ENCODE measurements at places on chromosomes 5 and 9.

DNA sequence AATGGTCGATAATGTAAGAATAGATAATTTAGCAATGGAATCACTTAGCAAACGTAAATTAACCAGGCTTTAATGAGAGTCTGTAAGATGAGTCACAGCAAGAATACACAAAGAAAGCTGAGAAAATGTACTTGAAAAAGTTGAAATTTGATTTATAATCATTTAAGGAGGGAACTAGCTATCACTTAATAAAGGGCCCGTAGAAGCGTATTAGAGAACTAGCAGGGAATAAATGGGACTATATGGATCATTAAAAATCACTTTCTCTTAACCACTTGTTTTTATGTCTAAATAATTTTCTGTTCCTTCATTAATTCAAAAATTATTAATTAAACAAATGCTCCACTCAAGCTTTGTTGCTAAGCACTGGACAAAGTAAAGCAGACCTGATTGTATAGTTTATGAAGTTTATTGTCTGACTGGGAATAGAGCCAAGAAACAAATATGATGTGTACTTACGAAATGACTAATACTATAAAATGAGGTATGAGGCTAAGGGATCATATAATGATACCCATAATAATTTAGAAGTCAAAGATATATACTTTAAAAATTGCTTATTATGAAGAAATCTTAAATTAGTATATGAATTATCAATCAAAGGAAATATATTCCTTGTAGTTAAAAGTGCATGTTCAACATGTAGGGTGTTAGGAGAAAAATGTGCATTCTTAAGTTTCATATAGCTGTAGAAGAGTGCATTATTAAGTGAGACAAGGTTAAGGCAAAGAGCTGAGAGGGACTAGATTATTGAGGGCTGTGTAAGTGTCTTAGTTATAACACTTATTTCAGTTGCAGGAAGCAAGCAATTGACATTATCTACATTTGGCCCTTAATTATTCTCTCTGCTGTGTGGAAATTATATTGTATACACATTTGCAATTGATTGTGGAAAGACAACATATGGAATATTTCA lies 196.8 kb downstream of the PRDM9 start:
- DNase-seq: no peak

GRCh38 chr9:37406603-37407401 lies 15.7 kb upstream of the GRHPR start:
- no peak for DNase-seq

- no peak for DNase-seq
These were observed 16.6 kb upstream of the CAVIN4 start for GRCh38 chr9:100561256-100561655.

- DNase-seq: no peak
These were observed 79.5 kb upstream of the ZNF608 start for GRCh38 chr5:124825983-124826337.

DNA sequence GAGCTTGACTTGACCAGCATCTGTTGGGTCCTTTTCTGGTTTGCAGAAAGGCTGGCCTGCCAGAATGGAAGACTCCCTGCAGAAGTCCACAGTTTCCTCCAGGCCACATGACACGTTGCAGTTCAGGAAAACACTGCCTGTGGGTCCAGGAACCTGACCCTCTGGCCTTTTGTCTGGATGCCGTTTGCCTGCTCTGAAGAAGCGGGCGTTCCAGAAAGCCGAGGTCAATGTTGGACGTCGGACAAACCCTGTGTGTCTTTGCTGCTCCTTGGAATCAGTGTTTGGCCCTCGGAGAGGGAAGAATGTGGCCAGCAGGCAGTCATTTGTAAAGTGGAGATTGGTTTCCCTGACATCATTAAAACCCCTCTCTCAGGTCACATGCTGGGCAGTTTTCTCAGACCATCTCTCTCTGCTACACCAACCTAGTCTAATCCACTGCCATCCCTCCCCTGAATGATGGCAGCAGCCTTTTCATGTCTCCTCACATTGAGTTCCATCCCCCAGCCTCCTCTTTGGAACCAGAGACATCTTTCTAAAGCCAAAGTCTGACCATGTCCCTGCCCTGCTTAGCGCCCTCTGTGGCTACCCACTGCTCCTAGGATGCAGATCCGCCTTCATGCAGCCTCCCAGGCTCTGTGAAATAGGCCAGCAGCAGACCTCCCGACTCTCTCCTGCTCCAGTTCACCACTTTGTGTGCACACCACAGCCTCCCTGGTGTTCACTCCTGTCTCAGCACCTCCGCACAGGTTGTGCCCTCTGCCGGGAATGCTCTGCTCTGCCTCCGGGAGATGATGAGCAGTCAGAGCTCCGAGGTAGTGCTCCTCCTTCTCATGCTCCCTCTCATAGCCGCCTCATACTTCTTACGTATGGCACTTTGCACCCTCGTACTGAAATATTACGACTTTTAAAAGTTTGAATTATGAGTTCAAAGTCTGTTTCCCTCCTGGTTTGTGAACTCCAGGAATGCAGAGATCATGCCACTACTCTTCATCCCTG lies 75.6 kb downstream of the RALGPS1 start:
- no peak for DNase-seq

DNA sequence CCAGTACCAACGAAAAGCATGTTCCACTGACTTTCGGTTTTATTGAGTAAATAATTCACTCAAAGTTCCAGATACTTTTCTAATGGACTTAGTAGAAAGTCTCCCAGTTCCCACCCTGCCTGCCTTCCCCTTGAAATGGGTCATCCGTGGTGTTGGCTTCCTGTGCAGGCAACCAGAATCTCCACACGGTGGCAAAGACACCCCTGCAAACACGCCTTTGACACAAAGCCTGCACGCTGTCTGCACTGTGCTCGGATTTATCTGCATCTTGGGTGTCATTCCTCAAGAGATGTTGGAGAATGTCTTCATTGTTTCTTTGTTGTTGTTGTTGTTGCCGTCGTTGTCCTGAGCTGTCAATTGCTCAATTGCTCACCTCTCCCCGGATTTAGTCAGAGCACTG lies 150.0 kb upstream of the IRX2 start:
- no peak for DNase-seq

GRCh38 chr9:114156657-114157421 lies 1.5 kb downstream of the COL27A1 start:
- DNase-seq: no peak

DNA sequence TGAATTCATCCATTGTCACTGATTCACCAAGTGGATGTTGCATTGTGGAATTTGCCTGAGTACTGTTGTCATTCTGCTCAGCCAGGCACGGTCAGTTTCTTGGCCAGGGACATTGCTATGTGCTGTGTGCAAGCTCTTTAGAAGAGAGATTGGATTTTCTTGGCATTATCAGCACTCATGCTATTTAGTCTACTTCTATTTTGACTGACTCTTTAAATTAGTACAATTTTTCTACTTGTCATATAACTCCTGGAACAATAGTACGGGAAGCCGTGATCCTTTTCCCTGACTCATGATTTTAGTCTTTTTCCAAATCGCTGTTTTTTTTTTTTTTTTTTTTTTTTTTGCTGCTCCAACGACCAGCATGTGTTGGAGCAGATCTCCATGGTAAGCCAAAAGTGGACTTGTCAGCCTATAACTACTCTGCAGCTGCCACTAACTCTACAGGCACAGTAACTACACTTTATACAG lies 129.7 kb downstream of the CDC42SE2 start:
- DNase-seq: peak; percentile 69

GRCh38 chr9:108688676-108689075 lies 167.1 kb downstream of the ACTL7B start:
- DNase-seq: no peak

- no peak for DNase-seq
These were observed 60.8 kb downstream of the PFDN1 start for GRCh38 chr5:140242099-140242498.

GRCh38 chr9:86072394-86072877 lies 26.9 kb downstream of the GOLM1 start:
- DNase-seq: no peak

DNA sequence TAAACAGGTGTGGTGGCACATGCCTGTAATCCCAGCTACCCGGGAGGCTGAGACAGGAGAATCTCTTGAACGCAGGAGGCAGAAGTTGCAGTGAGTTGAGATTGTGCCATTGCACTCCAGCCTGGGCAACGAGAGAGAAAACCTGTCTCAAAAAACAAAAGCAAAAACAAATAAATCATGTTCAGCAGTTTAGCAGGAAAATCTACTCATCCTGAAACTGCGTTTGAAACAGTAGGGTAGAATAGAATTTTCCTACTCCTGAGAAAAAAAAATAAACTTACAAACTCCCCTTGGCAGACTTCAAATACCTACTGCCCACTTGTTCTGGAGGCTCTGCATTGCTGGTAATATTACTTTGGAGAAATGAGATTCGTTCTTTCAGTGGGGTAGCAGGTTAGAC lies 367.7 kb downstream of the GADD45G start:
- DNase-seq: no peak

DNA sequence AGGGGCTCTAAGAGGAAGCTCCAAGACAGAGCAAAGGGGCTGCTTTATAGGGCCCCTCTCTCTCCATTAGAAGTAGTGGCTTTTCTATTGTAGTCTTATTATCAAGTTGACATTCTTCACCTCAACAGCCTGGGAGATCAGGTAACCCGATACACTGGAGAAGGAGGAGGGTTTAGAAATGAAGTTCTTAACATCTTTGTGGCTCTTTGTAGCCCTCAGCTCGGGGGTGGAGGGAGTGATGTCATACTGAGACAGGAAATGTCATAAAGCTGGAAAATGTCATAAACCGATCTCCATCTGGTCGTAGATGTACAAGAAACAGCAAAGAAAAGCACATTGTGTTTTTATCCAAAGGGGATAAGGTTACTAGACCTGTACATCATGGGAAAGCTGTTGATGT lies 17.9 kb downstream of the PDZD2 start:
- DNase-seq: no peak

- DNase-seq: no peak
These were observed 35.2 kb downstream of the GOLPH3 start for GRCh38 chr5:32138839-32139493.

- DNase-seq: no peak
These were observed 11.7 kb upstream of the QRFP start for GRCh38 chr9:130908146-130908877.

DNA sequence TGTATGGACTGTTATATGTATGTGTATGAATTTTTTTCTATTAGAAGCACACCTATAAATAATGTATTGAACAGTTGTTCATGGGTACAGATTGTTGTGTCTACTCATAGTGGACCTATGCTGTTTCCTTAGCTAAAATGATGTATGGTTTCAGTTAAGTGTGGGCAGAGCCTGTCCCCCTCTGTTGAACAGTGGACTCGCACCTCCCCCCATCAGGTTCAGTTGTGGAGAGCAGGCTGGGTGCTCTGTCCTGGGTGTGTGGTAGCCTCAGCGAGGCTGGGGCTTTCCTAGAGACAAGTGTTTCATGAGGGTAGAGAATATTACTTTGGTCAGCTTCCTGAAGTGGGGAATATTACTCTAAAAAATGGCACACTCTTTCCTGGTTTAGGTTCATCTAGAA lies 47.4 kb upstream of the LRRTM2 start:
- DNase-seq: no peak

GRCh38 chr5:66411701-66412100 lies 184.5 kb upstream of the MAST4 start:
- no peak for DNase-seq

DNA sequence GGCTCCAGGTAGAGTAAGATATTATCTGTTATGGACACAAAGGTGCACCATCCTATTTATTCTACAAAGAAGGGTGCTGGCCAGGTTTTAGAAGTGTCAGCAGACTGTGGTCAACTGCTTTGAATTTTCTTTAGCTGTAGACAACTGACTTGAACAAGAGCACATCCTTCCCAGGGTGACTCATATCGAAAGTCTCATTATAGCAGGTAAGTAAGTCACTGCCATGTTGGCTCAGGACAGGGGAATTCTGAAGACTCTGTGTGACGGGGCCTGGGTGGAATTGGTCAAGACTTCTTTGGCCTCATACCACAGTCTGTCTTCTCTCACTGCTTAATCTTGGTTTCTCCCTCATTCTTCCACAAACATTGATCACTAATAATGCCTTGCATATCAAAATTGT lies 214.5 kb upstream of the CDH9 start:
- no peak for DNase-seq

DNA sequence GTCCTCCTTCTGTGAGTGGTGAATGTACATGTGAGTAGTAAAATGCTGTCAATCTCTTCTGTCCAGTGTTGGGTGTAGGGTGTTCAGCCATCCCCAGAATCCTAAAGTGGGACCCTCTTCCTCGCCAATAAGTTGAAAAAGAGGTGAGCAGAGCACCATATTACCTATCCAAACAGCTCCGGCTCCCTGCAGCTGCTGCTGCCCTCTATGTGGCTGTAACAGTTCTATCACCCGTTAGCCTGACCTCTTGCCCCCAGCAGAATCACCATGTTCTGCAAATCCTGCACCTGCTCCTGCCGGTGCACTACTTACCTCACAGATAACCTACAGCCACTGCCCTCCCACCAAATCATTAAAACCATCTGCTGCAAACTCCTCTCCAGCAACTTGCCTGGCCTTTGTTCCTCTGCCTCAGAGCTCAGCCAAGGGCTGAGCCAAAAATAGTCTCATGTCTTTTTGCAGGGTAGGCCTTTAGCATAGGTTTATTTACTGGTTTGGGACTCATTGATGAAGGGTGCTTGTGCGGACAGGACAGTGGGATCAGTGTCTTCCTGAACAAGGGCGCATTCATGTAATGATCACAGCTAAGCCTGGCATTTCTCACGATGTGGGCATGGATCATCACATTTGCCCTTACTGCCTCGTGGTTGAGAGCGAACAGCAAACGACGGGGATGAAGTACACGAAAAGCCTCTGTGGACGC lies 49.6 kb upstream of the CCL21 start:
- no peak for DNase-seq

GRCh38 chr5:2920312-2920711 lies 168.8 kb upstream of the IRX2 start:
- no peak for DNase-seq

- no peak for DNase-seq
These were observed 249.7 kb upstream of the NREP start for GRCh38 chr5:112006721-112007120.

- DNase-seq: no peak
These were observed 66.9 kb downstream of the DCP2 start for GRCh38 chr5:113043491-113043931.

DNA sequence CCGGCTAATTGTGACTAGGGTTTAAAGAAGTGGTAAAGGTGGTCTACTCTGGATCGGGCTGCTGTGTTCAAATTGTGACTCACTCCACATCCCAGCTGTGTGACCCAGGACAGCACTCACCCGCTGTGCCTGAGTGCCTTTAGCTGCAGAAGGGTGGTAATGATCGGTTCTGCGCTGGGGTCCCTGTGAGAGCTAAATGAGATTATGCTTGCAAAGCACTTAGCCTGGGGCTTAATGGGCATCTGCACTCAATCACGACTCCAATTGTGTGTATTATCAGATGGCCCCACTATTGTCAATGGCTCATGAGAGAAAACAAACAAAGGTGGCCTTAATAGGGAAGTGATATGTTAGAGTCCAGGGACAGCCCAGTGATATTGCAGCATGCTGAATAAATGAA lies 25.1 kb upstream of the TBC1D2 start:
- no peak for DNase-seq

DNA sequence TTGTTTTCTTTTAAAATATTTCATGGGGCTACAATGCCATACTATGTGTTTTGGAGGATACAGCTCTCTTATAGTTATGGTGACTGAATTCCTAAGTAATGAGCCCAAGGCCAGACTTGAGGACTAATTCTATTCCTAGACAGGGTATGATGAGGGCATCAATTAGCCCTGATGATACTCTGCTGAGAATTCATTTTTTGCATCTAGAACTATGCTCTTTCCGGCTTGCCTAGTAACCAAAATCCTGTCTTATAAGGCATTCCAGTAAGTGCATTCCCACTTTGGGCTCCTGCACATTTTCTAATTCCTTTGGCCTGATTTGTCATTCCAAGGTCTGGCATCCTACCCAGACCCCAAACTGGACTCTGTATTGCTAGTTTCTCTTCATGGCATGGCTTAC lies 62.4 kb downstream of the MAT2B start:
- no peak for DNase-seq

- no peak for DNase-seq
These were observed 22.1 kb downstream of the PCDHGC5 start for GRCh38 chr5:141510850-141511601.
